ENCODE measurements at places on chromosomes 11 and 22.
A peak's percentile ranks its signal among the peaks of the same experiment; 100 is the strongest.

- peak; percentile 61 for DNase-seq
Measured at GRCh38 chr11:64916040-64916774, 802 bp downstream of the ATG2A start.

GRCh38 chr11:72081821-72082453 lies 1.3 kb downstream of the LRRC51 start:
- DNase-seq, result no peak

DNA sequence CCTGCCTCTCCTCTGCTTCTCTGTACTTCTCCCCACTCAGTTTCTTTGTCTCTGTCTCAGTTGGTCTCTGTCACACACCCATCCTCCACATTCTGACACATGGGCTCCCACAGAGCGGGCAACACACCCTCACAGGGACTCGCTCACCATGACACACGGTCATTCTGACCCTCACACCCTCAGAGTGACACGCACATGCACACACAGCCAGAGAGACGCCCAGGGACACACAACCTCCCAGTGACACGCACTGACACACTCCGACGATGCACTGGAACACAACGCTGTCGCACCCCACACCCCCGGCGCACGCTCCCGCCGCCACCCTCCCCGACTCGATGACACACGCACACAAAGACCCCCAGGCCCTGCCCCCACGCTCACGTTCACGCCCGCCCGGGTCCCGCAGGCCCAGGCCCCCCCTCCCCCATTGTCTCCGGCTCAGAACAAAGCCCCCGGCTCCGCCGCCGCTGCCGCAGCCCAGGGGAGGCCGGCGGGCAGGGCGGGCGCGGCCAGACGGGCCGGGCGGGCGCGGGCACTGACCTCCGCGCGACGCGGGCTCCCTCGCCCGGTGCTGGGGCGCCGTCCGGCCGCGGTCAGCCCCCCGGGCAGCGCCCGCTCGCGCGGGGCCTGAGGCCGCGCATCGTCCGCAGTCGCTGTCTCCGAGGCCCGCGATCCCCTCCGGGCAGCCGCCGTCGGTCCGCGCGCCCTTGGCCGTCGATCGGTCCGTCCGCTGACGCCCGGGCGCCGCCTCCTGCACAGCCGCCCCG lies 404 bp downstream of the DCHS1 start:
- DNase-seq, result peak; percentile 34

DNA sequence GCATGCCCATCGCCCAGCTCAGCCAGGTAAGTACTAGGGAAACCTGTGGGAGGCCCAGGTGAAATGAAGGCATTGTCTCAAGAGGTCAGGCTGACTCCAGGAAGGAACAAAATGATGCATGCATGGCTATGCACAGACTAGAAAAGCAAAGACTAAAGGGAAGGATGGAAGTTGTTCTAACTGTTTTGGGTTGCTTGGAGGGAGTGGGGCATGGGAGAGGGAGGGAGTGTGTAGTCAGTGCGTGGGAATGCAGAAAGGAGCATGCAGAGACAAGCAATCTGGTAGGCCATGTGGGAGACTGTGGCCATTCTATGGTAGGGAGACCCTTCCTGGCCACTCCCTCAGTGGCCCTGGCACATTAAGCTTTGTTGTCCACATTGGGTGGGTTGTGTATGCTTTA lies 2.9 kb downstream of the MICAL3 start:
- no peak for DNase-seq

DNA sequence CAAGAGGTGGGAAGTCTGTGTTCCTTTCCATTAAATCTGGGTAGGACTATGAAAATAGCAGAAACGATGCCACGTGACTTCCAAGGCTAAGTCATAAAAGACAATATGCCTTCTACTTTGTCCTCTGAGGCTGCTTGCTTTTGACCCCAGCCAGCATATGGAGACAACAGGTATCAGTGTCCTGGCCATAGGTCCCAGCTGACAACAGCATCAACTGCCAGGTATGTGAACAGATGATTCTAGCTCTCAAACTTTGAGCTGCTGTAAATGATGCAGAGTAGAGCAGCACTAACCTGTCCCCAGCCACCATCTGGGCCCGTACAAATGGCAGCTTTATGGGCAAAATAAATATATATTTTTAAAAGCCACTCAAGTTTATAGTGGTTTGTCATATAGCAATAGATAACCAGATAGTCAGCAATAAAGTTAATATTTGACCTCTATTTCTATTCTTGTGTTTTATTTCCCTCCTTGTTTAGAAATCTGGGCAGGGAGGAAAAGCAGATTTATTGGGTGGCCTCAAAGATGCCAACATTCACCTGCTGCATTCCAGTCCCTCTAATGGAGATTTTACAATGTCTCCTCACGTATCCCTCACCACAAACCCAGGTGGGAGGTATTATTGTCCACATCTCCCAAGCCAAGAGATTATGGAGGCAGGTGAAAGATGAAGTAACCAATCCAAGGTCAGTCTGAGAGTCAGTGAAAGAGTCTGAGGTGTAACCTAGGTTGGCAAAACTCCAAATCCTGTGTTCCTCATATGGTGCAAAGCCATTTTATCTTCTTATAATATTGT lies 209.6 kb upstream of the LARGE1 start:
- DNase-seq, result no peak

DNA sequence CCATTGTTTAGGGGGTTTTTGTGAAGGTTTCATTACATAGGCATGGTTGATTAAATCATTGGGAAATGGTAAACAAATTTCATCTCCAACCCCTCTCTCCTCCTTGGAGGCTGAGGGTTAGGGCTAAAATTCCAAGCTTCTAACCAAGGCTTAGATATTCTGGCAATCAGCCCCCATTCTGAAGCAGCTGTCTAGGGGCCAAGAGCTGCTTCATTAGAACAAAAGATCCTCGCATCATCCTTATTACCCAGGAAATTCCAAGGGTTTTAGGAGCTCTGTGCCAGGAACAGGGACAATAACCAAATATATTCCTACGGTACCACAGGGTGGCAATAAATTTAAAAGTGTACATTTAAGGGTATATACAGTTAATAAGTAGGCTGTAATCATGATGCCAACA lies 22.5 kb upstream of the EED start:
- DNase-seq, result no peak

DNA sequence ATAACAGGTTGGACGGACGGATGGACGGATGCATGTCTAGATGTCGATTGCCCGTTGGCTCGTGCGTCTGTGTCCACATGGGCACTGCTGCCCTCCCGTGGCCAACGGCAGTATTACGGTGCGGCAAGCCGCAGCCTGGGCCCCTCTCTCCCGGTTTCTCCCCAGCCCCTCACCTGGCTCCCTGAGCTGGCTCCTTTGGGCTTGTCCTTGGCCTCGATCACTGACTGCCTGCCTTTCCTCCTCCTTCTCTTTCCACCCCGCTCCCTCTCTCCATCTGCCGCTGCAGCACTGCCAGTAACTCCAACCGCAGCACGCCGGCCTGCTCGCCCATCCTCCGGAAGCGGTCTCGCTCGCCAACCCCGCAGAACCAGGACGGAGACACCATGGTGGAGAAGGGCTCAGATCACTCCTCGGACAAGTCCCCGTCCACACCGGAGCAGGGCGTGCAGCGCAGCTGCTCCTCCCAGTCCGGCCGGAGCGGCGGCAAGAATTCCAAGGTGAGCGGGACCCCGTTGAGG lies 77.3 kb downstream of the SCN3B start:
- peak; percentile 77 for DNase-seq

- no peak for DNase-seq
Measured at GRCh38 chr11:120523196-120523595, 11.6 kb downstream of the GRIK4 start.

DNA sequence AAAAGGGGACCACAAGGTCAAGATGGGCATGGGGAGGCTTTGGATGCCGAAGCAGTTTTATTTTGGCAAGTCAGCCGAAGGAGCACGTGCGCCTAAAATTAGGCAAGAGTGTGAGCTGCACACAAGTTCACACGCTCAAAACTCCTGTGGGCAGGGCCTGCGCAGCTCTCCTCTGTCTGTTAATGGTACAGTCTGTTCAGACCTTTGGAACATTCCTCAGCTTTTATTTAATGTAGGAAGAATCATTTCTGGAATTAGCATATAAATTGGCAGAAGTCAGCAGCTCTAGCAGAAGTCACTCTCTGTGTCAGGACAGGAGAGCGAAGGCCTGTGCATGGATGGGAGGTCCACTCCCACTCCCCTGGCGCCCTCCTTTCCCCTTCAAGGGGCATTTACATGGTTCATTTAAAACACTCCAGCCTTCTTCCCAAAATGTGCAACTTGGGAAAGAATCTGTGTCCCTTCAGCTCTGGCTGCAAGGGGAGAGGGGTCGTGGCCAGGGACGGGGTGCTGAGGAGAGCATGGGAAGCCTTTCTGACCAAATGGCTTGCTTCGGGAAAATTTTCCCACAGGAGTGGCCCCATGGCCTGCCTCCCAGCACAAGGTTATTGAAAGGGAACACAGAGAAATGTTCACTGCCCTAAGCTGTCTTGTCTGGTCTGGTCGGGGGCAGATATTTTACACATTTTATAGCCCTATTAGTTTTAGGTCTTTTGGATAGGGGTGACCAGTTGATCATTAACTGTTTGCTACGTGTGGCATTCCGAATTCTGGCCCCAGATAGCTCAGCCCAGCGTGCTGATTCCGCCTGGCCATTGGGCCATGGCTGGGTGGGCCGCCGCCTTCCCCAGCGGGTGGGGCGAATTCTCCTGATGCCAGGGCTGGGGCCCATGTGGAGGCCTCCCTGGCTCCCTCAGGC lies 43.9 kb upstream of the SMIM38 start:
- no peak for DNase-seq

DNA sequence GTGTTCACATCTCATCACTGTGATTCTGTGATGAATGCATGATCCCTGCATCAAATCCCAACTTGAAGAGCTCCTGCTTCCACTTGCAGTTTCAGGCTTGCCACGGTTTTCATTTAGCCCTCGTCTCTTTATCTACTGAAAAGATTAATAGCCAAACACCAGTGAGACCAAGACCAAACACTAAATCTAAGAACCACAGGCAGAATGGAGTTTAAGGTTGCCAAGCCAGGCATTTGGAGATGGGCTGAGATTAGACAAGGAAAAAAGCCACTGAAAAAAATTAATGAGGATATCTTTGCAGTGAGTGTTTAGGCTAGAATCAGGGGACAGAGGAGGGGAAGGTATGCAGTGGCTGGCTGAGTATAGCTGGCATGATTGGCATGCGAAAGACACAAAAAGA lies 227.2 kb upstream of the BLID start:
- DNase-seq, result peak; percentile 54

GRCh38 chr22:48263791-48264351 lies 1501.4 kb downstream of the TBC1D22A start:
- no peak for DNase-seq

DNA sequence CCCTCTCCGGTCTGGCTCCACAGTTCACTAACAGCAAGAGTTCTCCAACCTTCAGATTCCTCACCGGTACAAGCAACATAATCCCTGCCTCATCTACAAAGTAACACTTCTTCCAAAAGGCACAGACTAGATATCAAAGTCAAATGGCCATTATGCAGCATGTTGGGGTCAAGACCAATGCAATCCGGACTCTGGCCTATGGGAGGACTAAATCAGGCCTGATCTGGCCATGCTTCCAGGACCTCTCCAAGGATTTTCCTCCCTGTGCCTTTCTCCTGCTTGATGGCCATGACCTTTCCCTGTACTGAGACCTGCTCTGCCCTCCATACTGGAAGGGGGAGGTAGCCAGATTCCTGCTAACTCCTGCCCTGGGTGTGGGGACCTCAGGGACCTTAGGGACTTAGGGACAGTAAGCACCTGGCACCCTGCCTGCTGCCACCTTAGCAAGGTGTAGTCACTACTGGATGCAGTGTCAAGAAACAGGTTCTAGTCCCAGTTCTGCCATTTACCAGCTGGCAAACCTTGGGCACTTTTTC lies 6.7 kb downstream of the TBC1D10A start:
- DNase-seq, result no peak

DNA sequence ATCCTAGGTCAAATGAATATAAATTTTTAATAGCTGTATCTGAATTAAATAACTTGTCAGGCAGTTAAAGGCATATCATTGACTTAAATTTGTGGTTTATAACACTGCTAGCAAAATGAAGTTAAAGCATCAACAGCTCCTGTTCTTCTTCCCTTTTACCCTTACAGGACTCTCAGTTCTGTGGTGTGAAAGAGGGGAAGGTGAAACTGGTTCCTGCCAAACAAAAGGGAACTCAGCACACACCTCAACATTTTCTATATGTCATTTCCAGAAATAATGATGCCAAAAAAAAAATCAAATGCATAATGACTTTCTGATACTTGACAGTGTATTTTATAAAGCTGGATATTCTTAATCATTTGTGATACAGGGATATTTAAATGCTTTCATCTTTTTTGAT lies 21.2 kb downstream of the ARL14EP start:
- no peak for DNase-seq

DNA sequence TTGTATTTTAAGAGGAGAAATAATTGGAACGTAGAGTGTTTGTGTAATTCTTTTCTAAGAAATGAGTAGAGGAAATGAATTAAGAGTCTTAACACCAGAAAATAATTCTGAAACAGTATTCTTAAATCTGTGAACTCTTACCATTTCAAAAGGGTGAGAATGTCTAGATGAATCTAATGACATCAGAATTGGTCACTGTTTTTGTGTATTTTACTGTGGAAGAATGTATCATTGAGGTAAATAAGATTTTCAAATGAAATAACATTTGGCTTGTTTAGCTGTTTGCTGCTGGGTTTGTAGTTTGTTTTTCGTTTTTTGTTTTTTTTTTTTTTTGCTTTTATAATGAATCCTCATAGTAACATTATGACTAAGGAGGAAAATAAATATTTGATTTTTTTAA lies 97.6 kb downstream of the EMSY start:
- DNase-seq, result no peak

- no peak for DNase-seq
Measured at GRCh38 chr11:127649071-127649470, 648.5 kb upstream of the KIRREL3 start.

DNA sequence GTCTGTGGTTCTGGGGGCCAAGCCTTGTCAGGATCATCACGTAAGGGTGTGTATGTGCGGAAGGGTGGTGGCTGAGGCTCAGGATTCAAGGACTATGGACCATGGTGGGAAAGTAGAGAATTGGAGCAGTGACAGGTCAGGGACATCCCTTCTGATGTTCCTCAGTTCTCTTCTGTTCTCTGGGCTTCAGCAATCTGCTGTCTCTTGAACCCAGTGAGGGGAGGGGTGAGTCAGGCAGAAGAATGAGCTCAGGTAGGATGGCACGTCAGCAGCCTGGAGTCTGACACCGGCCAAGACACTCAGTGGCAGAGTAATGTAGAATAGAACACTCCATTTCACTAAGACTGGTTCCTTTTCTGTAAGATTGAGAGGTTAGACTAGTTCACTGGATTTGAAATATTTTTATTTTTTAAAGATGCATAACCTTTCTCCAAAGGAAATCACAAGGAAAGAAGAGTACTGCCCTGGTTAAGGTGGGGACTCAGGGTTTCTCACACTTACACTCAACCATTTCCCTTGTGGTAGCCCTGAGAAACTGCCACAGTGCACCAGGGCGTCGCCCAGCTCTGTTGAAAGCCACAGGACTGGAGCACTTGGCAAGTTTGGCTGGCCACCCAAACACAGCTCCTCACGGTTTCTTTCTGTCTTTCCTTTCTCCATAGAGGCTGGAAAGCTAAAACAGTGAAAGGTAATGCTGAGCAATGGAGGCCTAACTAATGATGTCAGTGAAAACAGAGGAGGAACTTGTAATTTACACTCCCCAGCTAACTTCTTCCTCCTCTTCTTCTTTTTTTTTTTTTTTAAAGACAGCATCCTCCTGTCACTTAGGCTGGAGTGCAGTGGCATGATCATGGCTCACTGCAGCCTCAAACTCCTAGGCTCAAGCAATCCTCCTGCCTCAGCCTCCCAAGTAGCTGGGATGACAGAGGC lies 23.1 kb upstream of the MICAL2 start:
- DNase-seq, result peak; percentile 50

- no peak for DNase-seq
Measured at GRCh38 chr22:46590334-46590733, 29.9 kb upstream of the GRAMD4 start.

- no peak for DNase-seq
Measured at GRCh38 chr11:34588701-34589100, 32.2 kb upstream of the EHF start.

Measured in AG08395 (cell line).